ENCODE measurements at places on chromosomes 4 and X. TPM values are rescaled to one million over a fixed set of nuclear protein-coding genes. Genes with fewer than 3 reads are reported as not detected.

DDIT4L gene
- 0.21 TPM for total RNA-seq

ADD1 gene
- 91.6 TPM for total RNA-seq

ARR3 gene
- total RNA-seq = not detected

HELT gene
- not detected for total RNA-seq

CSAG1 gene
- not detected for total RNA-seq

ATP10D gene
- total RNA-seq = 2.5 TPM

RAB9B gene
- not detected for total RNA-seq

PHEX gene
- 0.34 TPM for total RNA-seq

TSPAN6 gene
- total RNA-seq = 41.9 TPM

CT45A5 gene
- total RNA-seq = not detected

CXorf65 gene
- total RNA-seq = not detected

CLNK gene
- total RNA-seq = not detected

STOX2 gene
- 2.1 TPM for total RNA-seq

FHL1 gene
- total RNA-seq = 25.5 TPM

GPR82 gene
- not detected for total RNA-seq

GYPA gene
- not detected for total RNA-seq

ABLIM2 gene
- total RNA-seq = 4.4 TPM

SLC49A3 gene
- total RNA-seq = 0.16 TPM

ANXA10 gene
- total RNA-seq = 2.7 TPM

PAK3 gene
- total RNA-seq = not detected

Data from A549 treated with Mapracorat at 1 μM for 4 hours (cell line).